ENCODE measurements at places on chromosomes 13 and 19. TPM values are rescaled to one million over a fixed set of nuclear protein-coding genes. Genes with fewer than 3 reads are reported as not detected.

GRCh38 chr19:28701491-28701890 lies 511.5 kb downstream of the UQCRFS1 start:
- H3K27ac ChIP-seq, result no peak overlapping the region
- DNase-seq, result no peak
- no peaks in the 10 kb centered on the region for H3K36me3 ChIP-seq
- no peak overlapping the region for H3K4me3 ChIP-seq

DNA sequence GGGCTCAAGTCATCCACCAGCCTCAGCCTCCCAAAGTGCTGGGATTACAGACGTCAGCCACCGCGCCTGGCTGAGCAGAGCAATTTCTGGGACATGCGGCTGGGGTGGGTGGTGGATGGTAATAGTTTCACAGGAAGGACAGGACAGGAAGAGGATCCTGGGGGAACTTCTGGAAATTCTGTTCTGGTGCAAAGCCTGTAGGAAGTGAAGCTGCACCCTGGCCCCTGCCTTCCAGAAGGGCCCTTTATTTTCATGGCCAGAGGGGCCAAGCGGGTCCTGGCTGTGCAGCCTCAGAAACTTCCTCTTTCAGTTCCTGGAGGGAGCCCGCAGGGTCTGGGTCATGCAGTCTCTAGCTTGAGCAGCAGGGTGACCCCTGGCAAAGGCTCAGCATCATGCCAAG lies 15.7 kb downstream of the FEM1A start:
- DNase-seq, result no peak
- no peaks in the 10 kb centered on the region for H3K27me3 ChIP-seq
- no peak overlapping the region for H3K27ac ChIP-seq
- H3K36me3 ChIP-seq, result no peaks in the 10 kb centered on the region

ZSCAN5B gene
- not detected for polyA plus RNA-seq

CPT1C gene
- polyA plus RNA-seq, result 6.8 TPM

GRCh38 chr13:61417086-61417570 lies 1.5 kb upstream of the PCDH20 start:
- H3K27ac ChIP-seq, result no peak overlapping the region
- no peak overlapping the region for H3K4me3 ChIP-seq
- peaks cover 16% of the 10 kb centered on the region for H3K27me3 ChIP-seq
- DNase-seq, result peak; percentile 16
- H3K4me1 ChIP-seq, result peaks cover 11% of the 10 kb centered on the region
- H3K36me3 ChIP-seq, result no peaks in the 10 kb centered on the region
